ENCODE measurements at places on chromosomes 5 and 9.

GRCh38 chr9:132384376-132384775, 22.3 kb downstream of the TTF1 start:
- DNase-seq: no peak

DNA sequence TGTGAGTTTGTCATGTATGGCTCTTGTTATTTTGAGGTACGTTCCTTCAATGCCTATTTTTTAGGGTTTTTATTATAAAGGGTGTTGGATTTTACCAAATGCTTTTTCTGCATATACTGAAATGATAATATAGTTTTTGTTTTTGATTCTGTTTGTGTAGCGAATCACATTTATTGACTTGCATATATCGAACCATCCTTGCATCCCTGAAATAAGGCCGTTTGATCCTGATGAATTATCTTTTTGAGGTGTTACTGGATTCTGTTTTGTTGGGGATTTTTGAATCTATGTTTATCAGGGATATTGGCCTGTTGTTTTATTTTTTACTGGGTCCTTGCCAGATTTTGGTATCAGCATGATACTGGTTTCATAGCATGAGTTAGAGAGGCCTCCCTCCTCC, 25.9 kb downstream of the SELENOP start:
- no peak for DNase-seq

- no peak for DNase-seq
Observed at GRCh38 chr9:130885484-130886375, 10.9 kb downstream of the QRFP start.

GRCh38 chr5:171476701-171477100, 57.3 kb downstream of the FGF18 start:
- DNase-seq: no peak

- DNase-seq: no peak
Observed at GRCh38 chr9:18077941-18078678, 395.8 kb upstream of the ADAMTSL1 start.

- no peak for DNase-seq
Observed at GRCh38 chr5:113103330-113103729, 126.7 kb downstream of the DCP2 start.

DNA sequence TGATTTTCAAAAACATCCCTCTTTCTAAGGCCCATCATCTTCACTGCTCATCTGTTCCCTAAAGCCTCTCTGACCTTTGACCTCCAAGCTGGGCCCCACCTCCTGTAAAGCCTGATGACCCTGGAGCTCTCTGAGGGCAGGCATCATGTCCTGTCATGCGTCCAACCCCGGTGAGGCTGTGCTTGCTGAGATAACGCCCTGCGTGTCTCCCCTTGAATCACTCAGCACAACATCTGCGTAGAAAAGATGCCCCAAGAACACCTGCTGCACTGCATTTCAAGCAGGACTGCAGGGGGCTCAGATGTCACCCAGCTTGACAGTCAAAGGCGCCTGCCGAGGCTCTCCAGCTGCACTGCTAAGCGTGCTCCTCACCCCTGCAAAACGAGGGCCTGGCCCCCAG, 78.0 kb downstream of the OTULIN start:
- no peak for DNase-seq

GRCh38 chr9:106620081-106620480, 242.9 kb upstream of the ZNF462 start:
- no peak for DNase-seq

Measured in stimulated activated CD4-positive, alpha-beta T cell treated with anti-CD3 and anti-CD28 coated beads, Interleukin-1b, Interleukin-23, amount 100 ng/mL, for 4 hours (primary cell).